ENCODE measurements at places on chromosomes 12 and 14.
A peak's percentile ranks its signal among the peaks of the same experiment; 100 is the strongest.

- DNase-seq: peak; percentile 24
Observed at GRCh38 chr14:35932659-35933159, 106.6 kb downstream of the BRMS1L start.

GRCh38 chr12:19440916-19441315 is 1.6 kb downstream of the AEBP2 start:
- no peak for DNase-seq

DNA sequence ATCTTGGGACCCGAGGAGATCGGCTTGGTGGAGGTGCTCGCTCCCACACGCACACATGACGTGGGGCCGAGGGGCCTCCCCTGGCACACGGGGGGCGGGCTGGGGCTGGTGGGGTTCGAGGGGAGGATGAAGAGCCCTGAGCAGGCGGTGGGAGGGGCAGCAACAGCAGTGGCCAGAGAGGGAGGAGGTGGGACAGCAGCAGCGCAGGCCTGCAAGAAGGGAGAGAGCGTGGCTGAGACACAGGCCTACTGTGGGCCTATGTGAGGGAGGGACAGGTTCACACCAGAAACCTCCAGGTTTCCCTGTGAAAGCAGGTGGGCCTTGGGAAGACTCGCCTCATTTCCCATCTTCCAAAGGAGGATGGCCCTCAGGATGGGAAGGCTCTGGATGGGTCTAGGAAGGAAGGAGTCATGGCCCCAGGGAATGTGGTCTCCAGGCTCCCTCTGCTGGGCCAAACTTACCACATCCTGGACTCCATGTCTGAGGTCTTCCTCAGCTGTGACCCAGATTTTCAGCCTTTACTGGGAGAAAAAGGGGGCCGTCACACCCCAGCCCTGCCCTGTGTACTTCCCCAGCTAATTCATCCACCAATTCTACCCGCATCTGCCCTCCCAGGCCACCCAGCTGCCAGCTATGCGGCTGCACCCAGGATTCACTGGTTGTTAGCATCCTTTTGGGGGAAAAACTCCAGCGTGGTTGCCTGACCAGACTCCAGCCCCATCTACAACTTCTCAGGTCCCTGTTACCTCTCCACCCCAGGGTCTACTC is 2.8 kb downstream of the PIANP start:
- no peak for DNase-seq

DNA sequence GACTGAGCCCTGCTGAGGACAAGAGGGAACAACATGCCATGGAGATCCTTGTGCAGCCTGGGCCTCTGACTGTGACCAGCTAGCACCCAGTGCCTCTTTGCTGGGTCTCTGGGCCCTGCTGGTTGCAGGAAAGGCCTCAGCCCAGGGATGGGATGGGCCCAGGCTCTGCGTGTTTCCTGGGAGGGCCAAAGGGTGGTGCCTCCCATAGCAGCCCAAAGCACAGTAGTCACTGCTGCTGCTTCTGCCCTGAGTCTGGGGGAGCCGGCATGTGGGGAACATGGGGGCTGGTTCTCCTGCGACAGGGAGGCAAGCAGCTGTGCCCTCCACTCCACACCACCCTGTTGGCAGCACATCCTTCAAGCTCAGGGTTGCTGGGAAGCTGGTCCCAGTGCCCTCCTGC is 18.5 kb downstream of the ANHX start:
- no peak for DNase-seq

- DNase-seq: no peak
Observed at GRCh38 chr14:48690349-48690748, 895.8 kb downstream of the RPS29 start.

DNA sequence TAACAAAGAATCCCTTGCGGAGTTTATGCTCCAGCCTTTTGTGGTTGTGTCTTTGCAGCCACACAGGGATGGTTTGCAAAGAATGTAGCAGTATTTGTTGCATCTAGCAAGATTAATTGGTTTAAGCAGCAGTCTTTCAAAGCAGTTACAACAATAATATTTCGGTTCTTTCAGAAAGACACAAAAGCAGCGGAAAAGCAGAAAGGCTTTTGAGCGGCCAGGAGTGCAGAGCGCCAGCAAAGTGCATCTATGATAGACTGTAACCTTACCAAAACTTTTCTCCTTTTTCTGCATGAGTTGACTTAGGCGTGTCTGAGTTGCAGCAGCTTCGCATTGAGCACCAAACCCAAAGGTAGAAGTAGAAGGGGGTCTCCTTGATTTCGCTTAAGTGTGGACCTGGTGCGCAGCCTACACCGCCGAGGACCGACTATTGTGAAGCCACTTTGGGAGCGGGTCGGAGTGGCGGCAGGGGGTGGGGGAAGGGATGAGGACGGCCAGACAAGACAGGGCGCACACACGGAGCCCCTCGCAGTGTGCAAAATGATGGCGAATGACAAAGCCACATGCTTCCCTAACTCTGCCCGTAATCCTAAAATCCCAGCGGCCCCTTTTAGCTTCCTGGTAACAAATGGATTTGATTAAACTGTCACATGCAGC is 1.2 kb downstream of the LMO3 start:
- DNase-seq: no peak

- no peak for DNase-seq
Observed at GRCh38 chr14:56590535-56590960, 10.9 kb downstream of the TMEM260 start.

GRCh38 chr14:75563931-75564330 is 14.5 kb upstream of the FLVCR2 start:
- DNase-seq: no peak

- DNase-seq: peak; percentile 59
Observed at GRCh38 chr12:122951979-122952892, 14.0 kb downstream of the ABCB9 start.

DNA sequence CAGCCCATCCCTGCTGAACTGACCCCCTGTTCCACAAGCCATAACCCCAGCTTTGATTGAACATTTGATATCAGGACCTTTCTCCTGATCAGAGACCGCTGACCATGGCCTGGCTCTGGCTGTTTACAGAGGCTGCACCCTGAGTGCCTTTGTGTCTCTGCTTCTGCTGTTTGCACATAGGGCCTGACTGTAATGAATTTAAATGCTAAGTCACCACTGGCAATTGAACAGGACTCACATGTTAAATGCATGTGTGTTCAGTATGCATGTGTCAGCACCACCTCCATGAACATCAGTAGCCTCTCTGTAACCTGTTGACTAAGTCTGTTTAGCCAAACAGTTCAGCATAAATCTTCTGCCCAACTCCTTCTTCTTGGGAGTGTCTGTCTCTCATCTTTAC is 690.3 kb downstream of the TMEM121 start:
- DNase-seq: no peak

GRCh38 chr12:110860833-110861296 is 14.1 kb downstream of the CCDC63 start:
- DNase-seq: no peak

- DNase-seq: no peak
Observed at GRCh38 chr14:58296726-58297125, 1.6 kb upstream of the ARID4A start.

- peak; percentile 52 for DNase-seq
Observed at GRCh38 chr12:94263011-94263811, 114.8 kb downstream of the PLXNC1 start.

- DNase-seq: no peak
Observed at GRCh38 chr14:89014569-89014850, 190.1 kb downstream of the TTC8 start.

- no peak for DNase-seq
Observed at GRCh38 chr12:77728018-77728417, 102.7 kb upstream of the NAV3 start.

DNA sequence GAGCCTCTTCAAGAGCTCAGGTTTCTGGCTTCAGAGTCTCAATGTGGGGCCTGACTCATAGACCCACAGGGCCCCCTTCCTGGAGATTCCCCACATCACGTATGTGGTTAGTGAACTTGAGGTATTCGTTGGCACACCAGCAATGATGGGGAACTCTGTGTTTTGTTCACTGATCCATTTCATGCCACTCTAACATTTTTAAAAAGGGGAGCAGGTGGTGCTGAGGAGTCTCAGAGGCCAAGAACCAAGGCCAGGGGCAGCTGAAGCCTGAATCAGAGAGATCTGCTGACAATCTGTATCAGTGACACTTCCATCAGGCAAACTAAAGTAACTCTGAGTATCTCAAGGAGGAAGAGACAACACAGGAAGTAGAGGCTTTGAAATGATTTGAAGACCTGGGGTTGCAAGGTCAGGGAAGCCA is 323.4 kb downstream of the VRK1 start:
- DNase-seq: peak; percentile 52

DNA sequence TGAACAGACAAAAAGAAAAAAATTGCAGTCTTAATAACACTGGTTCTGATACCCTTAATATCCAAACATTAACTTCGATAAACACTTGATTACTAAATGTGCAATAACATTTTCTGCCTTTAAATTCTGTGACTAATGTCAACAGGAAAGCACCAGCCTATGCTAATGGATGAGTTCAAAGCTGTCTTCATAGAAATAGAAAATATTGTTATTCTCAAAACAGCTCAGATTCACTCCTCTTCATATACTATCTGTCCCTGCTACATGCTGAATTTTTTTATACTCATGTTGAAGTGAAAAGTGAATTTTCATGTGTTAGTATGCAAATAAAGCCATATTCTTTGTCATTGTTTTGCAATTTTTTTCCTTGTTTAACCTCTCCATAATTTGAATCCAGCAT is 13.9 kb downstream of the TAS2R43 start:
- no peak for DNase-seq

GRCh38 chr12:50072198-50072907 is 12.8 kb upstream of the SMARCD1 start:
- DNase-seq: no peak

- DNase-seq: no peak
Observed at GRCh38 chr12:31768046-31768445, 39.2 kb upstream of the AMN1 start.

DNA sequence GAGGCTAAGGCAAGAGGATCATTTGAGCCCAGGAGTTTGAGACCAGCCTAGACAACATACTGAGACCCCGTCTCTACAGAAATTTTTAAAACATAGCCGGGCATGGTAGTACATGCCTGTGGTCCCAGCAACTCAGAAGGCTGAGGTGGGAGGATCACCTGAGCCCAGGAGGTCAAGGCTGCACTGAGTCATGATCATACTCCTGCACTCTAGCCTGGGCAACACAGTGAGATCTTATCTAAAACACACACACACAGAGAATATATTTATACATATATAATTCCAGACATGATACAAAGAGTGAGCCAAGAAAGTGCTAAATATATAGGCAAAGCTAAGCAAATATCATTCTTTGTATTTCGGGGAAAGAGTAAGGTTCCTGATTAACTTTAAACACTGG is 9.4 kb downstream of the ZFC3H1 start:
- no peak for DNase-seq

DNA sequence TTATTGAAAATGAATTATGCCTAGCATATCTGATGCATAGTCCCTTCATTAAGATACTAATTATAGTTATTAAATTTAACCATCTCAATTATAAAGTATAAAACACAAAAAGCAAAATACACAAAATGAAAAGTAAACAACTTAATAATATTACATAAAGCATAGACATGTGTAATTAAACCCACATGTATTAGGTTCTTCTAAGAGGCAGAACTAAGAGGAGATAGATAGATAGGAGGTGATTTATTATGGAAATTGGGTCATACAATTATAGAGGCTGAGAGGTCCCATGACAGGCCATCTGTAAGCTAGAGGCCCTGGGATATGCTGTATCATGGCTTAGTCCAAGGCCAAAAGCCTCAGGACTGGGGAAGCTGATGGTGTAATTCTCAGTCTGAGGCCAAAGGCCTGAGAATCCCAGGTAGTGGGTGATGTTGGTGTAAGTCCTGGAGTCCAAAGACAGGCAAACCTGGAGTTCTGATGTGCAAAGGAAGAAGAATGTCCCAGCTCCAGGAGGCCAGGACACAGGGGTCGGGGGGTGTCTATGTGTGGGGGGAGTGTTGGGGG is 953.3 kb downstream of the TRHDE start:
- no peak for DNase-seq

DNA sequence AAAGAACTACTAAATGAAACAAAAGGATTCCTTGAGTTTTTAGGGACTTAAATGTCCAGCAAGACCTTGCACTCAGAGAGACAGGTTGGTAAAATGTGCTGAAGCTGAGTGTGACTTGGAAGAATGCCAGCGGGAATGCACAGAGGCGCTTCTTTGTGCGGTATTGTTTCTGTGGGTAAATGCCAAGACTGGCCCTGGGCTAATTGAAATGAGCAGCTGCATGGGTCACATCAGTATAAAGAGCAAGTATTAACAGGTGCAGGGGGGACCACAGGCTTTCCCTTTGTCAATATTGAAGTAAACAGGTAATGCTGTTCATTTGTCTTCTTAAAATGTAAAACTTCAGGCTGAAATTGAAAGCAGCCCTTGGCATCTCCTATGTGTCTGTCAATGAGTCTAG is 74.3 kb downstream of the LMO3 start:
- no peak for DNase-seq

DNA sequence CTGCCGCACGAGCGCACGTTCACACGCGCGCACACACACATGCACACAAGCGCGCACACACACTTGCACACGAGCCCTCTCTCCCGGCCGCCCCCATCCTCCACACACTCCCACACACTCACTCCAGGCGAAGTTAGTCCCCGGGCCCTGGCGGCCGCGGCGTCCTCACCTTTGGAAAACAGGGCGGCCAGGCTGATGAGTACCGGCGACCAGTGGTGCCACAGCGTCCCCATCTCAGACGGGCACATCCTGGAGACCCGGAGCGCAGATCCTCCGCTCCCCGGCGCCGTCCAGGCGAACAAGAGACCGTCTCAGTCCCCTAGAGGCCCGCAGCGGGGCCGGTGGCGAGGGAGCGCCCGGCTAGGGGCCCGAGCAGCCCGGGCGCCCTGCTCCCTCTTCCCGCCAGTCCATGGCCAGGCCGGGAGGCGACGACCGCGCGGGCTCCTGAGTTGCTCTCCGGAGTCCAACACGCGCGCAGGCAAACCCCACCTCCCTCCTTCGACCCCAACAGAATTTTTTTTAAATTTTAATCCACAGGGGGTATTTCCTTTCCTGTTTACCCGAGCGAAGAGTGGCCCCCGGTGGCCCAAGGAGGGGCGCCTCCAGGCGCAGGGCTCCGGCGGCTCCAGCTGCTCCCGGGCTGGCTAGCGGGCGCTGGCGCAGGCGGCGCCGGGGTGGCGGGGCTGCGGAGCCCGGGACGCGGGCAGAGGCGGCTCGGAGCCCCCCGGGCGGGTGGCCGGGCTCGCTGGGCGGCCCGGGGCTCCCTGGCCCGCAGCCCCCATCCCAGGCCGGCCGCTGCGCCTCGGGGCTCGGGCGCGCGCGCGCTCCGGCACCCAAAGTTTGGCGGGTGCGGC is 506 bp downstream of the TMEM132D start:
- no peak for DNase-seq

GRCh38 chr14:61033054-61033453 is 52.0 kb downstream of the SLC38A6 start:
- DNase-seq: no peak

GRCh38 chr14:74195623-74196022 is 43.6 kb upstream of the VSX2 start:
- DNase-seq: no peak

DNA sequence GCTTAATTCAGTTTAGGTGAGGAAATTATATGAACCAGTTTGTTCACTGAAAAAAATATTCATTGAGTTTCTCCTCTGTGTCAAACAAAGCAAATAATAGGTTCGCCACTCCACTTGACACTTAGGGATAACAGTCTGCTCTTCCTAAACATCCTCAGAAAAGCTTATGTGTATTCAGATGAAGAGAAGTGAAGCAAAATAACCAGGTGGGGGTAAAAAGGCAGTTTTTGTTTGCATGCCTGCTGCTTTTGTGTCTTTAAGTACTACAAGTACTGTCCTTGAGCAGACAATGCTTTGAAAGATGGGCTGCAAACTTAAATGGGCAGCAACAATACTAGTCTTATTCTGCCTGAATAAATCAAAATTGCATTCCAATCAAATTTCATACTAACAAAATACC is 910.7 kb upstream of the MDGA2 start:
- no peak for DNase-seq

GRCh38 chr12:63934936-63935335 is 90.4 kb downstream of the SRGAP1 start:
- no peak for DNase-seq

Measured in T-cell (primary cell).